Ecto neural progenitor cell (in vitro differentiated cells): ENCODE measurements at places on chromosomes 5 and 9.

GRCh38 chr9:126578029-126578428 lies 35.7 kb upstream of the LMX1B start:
- DNase-seq, result no peak

GRCh38 chr9:121023064-121023463 lies 27.0 kb downstream of the C5 start:
- no peak for DNase-seq

DNA sequence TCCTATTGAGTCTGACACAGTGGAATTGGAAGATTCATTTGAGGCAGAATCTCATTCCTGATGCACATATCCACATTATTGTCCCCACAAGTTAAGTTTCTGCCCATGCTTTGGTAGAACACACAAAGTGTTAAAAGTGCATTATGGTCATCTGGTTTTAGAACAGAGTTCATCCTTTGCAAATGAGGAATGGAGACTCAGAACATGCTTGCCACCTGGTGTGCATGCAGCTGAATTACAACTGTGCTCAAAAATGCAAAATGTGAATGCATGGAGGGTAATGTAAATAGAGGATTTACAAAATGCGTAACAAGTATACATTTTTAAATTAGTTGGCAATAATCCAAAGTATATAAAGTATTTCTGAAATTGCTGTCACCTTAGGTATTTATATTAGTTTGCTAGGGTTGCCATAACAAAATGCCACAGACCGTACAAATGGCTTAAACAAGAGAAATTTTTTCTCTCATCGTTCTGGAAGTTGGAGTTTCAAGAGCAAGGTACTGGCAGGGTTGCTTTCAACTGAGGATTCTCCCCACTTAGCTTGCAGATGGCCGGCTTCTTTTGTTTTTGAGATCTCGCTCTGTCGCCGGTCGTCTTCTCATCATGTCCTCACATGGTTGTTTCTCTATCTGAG lies 671.1 kb downstream of the TAF11L14 start:
- DNase-seq, result no peak

DNA sequence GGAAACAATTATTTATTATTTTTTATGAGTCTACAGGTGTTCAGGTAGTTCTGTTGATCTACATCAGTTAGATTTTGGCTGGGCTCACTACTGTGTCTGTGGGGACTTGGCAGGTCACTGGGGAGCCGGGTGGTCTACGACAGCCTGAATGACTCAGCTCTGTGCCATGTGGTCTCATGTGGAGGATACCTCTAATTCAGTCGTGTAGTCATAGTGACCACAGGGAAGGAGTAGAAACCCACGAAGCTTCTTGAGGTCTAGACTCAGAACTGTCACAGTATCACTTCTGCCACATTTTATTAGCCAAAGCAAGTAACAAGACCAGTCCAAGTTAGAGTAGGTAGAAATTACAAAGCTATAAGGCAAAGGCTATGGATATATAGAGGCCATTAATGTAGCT lies 64.7 kb upstream of the GRAMD2B start:
- DNase-seq, result no peak

GRCh38 chr5:160436017-160436416 lies 14.4 kb downstream of the PTTG1 start:
- no peak for DNase-seq

- DNase-seq, result no peak
Measured at GRCh38 chr5:132915681-132916080, 42.2 kb downstream of the LEAP2 start.

DNA sequence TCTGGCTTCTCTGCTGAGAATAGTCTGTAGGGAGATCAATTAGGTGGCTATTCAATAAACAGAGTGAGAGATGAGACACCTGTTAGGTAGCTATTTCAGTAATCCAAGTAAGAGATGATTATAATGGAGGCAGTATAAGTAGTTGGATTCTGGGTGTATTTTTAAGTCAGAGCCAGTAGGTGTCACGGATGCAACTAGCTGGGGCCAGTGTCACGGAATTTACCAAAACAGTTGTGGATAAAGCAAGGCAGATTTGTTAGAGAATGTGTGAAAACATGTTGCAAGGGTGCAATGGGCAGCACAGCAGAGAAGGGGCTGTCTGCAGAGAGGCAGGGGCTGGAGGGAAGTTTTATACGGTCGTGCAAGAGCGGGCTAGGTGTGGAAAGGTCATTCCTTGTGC lies 114.9 kb downstream of the RASGRF2 start:
- no peak for DNase-seq

- DNase-seq, result no peak
Measured at GRCh38 chr5:174589599-174589998, 134.8 kb upstream of the MSX2 start.

DNA sequence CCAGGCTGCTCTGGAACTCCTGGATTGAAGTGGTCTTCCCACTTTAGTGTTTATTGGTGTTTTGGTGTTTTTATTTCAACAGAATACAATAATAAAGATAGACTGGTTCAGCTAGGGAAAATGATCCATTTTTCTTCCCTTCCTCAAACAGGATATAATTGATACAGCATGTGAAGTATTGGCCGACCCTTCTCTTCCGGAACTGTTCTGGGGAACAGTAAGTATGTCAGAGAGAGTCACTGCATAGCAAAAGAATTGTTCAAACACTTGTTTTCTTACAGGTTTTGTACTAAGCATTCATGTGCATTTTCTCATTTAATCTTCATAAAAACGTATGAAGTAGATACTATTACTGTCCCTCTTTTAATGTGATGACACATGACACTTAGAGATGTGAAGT lies 31.6 kb downstream of the NUP188 start:
- no peak for DNase-seq

- no peak for DNase-seq
Measured at GRCh38 chr5:96279801-96280542, 153.1 kb downstream of the PCSK1 start.

GRCh38 chr5:141841378-141842180 lies 36.6 kb downstream of the PCDH1 start:
- no peak for DNase-seq

GRCh38 chr5:31300501-31300900 lies 107.0 kb downstream of the CDH6 start:
- DNase-seq, result no peak

GRCh38 chr5:119426057-119426456 lies 26.2 kb upstream of the HSD17B4 start:
- DNase-seq, result no peak

DNA sequence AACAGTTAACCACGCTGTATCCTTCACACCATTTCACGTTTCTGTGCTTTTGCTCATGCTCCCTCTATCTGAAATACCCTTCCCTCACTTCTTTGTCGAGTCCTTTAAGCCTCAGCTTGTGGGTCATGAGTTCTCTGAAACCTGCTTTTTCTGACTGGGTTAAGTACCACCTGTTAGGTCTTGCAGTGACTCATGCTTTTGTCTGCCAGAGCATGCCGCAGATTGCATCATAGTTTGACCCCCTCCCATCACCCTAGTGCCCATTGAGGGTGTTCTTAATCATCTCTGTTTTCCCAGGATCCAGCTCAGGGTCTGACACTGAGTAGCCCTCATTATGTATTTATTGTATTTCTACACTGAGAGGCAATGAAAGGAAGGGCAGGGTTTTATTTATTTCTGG lies 190.2 kb downstream of the ASTN2 start:
- DNase-seq, result no peak

DNA sequence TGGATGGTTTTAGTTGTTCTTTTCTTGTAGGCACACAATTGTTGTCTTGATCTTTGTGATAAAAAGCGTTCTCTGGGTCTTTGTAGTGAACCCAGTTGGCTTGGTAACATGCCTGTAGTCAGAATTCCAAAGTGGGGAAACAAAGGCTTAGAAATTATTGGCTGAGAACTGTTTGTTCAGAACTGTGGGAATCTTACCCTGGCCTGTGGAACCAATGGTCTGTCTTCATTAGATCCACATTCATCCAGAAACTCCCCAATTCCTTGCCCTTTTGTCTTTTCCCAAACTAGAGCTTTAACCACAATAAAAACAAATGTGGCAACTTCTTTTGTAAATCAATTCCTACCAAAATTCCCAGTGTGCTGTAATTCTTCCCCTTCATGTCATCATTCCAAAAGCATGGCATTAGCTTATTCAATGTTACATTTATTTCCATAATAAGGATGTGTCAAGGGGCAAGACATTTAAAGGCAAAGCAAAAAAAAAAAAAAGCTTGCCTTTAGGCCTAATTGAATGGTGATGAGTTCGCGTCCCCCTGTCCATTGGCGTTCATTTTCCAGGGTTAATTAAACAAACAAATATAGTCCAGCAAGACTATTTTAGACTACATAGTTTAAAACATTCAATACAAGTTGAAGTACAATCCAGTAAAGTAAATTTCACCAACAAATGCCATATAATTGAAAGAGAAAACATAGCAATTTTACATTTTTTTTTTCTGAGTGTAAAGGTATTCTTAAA lies 249.8 kb upstream of the ZNF608 start:
- DNase-seq, result no peak

DNA sequence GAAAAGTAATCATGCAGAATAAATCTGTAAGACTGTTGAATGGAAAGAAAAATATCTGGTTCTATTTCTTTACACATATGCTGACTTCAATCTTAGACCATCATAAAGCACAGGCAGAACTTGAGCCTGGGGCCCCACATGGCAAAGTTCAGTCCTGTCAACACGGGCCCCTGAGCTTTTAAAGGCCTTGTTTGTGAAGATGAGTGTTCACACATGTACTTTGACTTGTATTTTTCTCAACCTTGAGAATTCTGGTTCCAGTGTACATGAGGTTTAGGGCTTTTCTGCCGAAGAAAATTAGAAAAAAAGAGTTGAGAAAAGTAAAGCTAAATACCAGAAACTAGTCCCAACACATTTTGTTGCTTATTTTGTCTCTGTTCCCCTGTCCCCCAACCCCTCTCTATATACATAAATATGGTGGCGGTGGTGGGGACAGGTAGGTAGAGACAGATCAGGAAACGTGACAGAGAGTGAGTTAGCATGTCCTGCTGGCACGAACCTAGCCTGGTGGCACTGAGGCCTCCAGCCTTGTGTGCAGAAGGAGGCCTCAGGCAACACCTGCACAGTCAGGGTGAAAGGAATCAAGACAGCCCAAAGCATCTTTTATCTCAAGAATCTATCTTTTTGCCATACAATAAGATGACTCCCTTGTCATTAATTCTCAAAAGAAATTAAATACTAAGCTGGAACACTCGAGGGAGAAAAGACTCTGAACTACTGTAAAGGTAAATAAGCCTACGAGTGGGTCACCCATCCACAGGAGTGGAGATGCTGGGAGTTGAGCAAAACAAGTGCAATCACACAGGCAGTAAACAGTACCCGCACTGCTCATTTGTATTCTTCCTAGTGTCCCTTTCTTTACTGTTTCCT lies 22.9 kb downstream of the LIFR start:
- DNase-seq, result no peak

DNA sequence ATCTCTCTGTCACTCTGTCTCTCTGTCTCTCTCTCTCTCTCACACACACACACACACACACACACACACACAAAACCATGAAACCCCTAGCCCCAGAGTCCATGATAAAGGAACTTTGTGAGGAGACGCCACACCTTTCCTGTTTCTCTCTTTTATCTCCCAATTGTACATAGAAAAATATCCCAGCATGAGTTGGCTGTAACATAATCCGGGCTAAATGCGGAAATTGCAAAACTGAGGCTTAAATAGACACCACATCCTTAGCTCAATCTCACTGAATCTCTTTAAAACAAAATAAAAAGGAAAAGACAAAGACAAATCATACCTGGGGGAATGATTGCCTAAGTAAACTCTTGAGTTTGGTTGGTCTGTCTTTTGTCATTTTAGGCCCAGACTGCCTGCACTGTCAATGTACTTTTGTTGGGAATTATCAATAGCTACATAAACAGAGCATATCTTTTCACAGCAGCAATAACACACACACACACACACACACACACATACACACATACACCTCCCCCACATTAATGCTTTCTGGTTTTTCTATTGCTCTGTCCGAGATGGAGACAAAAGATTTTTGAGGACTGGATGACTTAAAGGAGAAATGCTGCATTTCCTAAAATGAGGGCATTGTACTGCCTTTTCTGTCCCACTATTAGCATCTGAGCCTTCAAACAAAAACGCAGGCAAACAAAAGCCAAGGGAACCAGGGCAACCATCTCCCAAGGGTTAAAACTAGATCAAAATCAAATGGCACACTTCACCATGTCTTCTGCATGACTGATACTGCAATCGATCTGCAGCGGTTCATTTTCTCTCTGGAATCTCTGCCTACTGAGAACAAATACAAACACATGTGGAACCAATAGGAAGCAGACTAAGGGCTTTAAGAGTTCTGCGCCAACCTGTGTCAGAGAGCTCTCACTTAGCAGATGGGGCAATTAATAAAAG lies 321.5 kb downstream of the NFIB start:
- no peak for DNase-seq

- DNase-seq, result no peak
Measured at GRCh38 chr9:134348404-134349155, 22.3 kb downstream of the RXRA start.

DNA sequence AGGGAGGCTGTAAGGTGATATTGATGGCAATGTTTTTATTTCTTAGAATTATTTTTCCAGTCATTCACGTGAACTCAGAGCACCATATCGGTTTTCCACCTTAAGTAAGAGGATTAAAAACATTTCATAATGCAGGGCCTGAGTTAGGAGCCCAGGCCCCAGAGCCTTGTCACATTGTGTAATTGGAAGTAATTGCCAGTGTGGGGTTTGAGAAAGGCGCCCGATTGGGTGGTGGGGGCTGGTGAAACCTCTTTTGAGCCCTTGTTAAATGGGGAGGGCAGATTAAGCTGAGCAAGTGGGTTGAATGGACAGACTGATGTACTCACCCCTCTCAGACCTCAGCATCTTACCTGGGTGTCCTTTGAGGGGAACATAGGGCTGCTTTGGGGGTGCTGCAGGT lies 116.7 kb upstream of the PITX1 start:
- peak; percentile 38 for DNase-seq

DNA sequence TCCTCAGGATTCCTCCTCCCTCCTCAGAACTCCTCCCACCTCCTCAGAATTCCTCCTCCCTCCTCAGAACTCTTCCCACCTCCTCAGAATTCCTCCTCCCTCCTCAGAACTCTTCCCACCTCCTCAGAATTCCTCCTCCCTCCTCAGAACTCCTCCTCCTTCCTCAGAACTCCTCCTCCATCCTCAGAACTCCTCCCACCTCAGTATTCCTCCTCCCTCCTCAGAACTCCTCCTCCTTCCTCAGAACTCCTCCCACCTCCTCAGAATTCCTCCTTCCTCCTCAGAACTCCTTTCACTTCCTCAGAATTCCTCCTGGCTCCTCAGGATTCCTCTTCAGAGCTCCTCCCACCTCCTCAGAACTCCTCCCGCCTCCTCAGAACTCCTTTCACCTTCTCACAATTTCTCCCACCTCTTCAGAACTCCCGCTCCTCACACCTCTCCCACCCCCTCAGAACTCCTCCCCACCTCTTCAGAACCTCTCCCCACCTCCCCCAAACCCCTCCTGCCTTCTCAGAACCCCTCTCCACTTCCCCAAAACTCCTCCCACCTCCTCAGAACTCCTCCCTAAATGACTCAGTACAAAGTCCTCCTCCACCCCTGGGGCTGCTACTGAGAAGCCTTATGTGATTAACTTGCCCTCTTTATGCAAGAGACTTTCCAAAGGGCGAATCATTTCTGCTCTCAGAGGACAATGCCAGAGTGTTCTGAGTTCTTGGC lies 23.2 kb downstream of the SLC46A2 start:
- DNase-seq, result no peak
